ENCODE measurements at places on chromosomes 7 and 10.

- DNase-seq: peak; percentile 6
These were observed 74.4 kb upstream of the PPP1R3C start for GRCh38 chr10:91707236-91707635.

DNA sequence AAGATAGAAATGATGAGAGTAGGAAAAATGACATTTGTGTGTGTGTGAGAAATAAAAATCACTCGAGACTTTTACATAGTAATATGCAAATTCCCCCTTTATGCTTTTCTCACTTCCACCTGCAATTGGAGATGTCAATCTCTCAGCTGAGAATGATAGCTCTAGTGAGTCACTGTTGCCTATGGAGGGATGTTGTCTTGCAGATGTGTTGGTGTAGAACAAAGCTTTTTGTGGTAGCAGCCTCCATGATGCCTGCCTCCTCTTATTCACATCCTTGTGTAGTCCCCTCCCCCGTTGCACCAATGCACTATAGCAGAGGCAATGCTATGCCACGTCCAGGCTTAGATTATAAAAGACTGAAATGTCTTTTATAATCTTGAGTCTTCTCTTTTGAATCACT is 33.8 kb downstream of the SPAG6 start:
- DNase-seq: no peak

DNA sequence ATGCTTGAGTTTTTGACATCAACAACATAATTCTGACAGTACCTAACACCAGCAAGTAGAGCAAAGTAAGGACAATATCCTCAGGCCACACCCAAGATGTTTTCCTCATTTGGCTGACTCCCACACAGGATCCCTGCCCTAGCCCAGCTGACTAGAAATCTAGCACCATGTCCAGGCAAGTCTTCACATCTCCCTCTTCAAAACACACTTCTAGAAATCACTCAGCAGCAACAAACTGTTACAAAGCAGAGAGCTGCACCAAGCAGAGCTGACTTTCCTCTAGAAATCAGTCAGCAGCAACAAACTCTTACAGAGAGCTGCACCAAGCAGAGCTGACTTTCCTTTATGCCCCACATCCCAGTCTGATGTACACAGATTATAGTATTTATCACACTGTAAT is 7.7 kb downstream of the TMEM168 start:
- no peak for DNase-seq

DNA sequence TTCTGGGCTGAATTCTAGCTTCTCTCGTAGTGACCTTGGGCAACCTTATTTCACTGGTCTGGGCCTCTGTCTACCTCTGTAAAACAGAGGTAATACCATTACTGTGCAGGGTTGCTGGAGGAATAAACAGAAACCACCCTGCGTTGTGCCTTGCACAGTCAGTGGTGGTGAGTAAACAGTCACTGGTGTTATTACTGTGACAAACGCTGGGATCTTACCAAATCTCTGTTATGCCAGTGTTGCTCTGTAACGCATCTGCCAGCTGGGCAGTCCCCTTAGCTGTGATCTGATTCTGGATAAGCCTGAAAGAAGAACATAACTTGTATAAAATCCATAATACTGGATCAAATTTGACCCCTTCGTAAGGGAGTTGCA is 49.4 kb downstream of the NOD1 start:
- DNase-seq: no peak

DNA sequence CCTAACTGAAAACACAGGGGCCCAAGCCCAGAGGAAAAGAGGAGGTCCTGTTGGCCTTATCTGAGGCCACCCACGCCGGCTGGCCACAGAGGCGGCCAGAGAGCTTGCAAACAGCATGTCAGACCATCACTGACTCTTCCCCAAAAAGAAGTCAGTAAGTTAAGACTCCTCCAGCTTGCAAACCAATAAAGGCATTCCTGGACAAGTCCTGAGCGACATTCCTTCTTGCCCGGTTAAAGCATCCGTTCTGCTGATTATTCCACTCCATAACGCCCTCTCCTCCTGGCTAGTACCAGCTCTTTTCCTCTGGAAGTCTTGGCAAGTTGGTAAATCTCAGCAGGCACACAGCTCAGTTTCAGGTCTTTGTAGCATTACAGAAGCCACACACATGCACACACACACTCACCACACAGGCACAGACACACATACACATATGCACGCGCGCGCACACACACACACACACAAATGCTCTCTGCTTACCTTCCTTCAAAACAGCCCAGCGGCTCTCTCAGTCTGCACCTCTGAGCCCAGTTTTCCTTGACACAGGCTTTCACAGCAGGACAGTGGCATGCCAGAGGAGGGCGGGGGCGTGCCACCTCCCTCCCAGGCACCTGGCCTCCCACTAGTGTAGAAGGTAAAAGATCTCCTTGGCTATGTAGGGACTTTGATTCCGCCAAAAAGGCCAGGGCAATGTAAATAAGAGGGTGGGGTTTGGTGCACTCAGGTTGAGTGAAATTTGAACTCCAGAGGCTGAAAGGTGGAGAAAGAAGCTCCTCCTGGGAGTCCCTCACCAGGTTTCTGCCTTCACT is 201.4 kb downstream of the TNS3 start:
- DNase-seq: peak; percentile 25

- DNase-seq: no peak
These were observed 153.7 kb upstream of the AGK start for GRCh38 chr7:141397236-141398163.

- no peak for DNase-seq
These were observed 84.1 kb upstream of the PRR15 start for GRCh38 chr7:29479301-29480200.

DNA sequence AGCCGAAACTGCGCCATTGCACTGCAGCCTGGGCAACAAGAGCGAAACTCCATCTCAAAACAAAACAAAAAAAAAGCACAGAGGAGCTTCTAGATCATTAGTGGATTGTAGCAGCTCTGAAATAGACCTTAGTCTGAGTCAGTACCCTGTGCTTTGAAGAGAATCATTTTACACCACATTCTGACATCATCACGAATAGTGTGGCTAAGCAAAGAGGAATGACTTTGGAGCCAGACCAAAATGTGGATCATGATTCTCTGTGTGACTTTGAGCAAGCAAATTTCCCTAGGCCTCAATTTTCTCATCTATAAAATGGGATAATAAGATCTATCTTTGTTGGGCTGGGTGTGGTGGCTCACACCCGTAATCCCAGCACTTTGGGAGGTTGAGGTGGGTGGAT is 618.9 kb downstream of the CALN1 start:
- DNase-seq: peak; percentile 26

DNA sequence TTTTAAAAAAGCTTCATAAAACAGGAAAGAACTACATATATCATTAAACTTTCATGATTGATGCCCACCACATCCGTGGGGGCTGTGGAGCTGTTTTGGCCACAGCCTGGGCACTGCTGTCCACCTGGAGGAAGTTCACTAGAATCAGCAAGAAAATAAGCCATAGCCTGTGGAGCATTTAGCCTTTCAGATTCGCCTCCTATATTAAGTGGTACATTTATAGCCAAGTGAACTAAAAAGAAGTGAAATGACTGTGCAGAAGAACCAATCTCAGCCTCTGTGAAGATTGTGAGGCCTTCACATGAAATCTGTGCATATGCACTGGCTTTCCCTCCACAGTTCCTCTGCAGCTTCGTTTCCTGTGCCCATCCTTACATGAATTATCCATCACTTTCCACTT is 23.5 kb downstream of the WNT16 start:
- DNase-seq: no peak

DNA sequence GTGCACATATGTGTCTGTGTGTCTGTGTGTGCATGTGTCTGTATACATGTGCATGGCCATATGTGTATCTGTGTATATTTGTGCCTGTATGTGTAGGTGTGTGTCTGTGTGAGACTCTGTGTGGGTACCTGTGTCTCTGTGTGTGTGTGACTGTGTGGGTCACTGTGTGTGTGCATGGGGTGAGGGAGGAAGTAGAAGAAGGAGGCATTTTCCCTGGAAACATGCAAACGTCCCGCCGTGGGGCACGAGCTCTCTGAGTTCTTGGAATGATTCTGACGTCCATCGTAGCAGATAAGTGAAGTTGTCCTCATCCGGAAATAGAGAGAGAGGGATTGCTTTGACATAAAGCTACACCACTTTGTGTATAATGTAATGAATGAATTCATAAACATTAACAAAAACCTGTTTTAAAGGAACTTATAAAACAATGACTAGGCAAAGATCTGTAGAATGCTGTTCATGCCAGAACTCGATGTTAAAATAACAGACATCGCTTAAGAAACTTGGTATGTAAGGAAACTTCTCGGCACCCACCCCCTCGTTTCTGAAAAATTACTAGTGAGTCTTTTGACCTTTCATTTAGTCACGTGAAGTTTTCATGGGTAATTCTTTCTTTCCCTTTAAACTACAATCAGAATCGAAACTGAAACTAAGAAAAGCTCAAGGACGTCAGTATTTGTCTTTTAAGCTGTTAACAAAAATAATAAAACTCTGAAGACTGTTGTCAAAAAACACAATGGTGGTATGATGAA is 43.6 kb upstream of the KLF6 start:
- peak; percentile 89 for DNase-seq

DNA sequence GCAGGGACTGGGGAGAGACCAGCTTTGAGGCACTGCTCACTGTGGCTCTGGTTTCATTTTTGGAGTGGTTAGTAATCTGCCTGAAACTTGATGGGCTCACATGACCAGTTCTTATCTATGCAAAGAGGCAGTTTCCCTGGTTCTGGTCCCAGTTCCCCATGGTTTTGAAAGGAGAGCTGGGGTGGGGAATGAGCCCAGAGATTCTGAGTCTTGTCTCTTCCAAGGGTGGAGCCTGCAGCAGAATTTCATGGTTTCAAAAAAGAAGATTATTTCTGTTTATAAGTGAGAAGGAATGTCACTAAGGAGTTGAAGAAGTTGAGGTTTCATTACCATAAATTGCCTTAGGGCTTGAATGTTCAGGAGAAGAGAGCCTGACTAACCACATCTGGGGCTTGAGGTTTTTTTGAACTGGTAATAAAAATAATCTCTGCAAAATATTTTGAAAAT is 190.2 kb upstream of the HABP2 start:
- peak; percentile 46 for DNase-seq

DNA sequence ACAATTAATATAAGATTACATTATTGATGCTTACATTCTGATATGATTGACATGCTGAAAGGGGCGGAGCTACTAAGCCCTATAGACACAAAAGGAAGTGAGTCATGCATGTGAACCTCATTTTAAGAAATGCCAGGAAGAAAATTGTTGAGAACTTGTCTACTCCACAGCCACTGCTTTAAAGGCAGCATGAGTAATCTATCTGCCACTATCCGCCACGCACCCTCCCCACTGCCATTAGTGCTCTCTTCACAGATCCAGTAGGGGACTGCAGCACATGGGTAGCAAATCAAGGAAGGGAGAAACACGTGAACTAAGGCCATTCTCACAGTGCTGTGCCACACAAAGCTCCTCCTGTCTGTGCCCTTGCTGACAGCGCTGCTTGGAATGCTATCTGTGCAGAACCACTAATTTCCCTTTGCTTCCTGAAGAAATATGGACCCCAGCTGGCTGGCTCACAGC is 524.8 kb downstream of the GRM8 start:
- peak; percentile 78 for DNase-seq

DNA sequence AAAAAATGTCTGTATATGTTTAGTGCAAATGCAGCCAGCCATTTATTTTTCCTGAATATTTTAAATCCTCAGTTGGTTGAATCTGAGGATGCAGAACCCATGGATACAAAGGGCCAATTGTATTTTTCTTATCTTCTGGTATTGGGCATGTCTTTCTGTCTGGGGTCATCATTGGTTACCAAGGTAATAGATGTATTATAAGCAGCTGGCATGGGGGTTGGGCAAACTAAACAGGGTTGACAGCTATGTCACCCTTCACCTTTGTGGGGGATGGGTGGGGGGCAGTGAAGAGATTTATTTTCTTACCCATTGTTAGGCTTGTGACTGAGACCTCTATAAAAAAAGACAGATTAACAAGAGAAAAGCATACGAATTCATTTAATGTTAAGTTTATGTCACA is 38.8 kb downstream of the CDHR3 start:
- no peak for DNase-seq

GRCh38 chr10:29184205-29185000 is 104.5 kb upstream of the LYZL1 start:
- no peak for DNase-seq

DNA sequence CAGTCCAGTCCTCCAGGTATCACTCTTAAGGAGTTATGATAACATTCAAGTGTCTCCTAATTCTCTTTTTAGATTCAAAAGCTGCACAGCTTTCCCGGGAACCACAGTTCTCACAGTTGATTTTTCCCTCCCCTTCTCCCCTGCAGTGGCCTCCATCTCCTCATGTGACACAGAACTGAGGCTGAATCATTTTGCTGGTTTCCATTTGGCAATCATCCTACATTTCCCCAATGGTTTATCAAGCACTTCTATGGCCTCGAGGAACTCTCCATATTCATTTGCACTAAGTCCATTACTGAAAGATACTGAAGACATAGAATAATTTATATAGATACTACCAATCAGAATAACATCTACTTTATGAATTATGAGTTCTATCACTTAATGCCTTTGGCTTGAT is 484.9 kb downstream of the GPAM start:
- no peak for DNase-seq

- DNase-seq: no peak
These were observed 6.7 kb upstream of the PWWP2B start for GRCh38 chr10:132390170-132390920.

DNA sequence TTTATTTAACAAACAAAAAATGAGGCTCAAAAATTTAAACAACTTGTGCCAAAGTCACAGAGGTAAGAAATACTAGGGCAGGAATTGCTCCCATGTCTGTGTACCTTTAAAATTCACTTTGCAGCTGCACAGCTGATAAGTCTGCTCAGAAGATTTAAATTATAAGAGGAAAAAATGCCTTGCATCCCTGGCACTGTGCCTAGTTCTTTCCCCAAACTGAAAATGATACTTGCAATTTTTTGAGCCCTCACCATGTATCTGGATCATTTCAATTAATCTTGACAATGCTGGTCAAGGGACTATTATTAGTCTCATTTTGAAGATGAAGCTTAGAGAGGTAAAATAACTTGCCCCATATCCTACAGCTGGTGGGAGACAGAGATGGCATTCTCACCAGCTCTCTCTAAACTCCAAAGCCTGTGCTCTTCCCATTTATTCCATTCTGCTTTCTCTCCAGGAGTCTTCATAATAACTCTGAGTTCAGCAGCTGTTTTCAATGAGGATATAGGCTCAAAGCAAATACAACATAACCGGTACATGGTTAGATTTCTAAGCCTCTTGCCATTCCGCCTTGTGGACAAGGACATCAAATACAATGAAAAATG is 350.5 kb upstream of the LRRTM3 start:
- no peak for DNase-seq

- no peak for DNase-seq
These were observed 23.0 kb downstream of the PFKP start for GRCh38 chr10:3090388-3090787.

DNA sequence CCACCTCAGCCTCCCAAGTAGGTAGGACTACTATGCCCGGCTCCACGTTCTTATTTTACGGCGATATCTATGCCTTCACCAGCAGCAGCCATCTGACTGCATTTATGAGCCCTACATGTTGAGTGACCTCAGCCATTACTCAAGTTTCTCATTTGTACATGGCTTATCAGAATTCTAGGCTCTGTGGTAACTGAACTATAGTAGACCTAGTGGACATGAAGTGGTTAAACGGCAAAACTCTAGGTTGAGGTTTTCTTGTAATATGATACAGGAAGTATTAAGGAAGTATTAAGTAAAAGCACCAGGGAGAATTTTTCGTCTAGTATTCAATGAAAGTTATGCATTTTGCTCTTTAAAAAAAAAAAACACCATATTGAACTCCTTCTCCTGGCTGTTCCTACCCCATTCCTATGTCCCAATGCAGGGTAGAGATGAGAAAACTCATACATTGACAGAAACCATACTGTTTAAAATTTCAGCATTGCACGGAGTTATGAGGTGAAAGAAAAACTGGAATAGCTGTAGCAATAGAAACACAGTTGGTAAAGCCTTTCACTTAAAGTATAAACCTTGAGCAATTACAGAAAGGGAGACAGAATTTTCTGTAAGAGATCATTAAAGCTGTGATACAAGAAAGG is 39.8 kb upstream of the EPC1 start:
- DNase-seq: peak; percentile 74

All from iris pigment epithelial cell (primary cell).